ENCODE measurements at places on chromosomes 5 and 9.

- no peak for DNase-seq
Measured at GRCh38 chr5:133825631-133826289, 142.7 kb downstream of the C5orf15 start.

GRCh38 chr9:92949266-92949982 is 2.1 kb downstream of the FGD3 start:
- no peak for DNase-seq

DNA sequence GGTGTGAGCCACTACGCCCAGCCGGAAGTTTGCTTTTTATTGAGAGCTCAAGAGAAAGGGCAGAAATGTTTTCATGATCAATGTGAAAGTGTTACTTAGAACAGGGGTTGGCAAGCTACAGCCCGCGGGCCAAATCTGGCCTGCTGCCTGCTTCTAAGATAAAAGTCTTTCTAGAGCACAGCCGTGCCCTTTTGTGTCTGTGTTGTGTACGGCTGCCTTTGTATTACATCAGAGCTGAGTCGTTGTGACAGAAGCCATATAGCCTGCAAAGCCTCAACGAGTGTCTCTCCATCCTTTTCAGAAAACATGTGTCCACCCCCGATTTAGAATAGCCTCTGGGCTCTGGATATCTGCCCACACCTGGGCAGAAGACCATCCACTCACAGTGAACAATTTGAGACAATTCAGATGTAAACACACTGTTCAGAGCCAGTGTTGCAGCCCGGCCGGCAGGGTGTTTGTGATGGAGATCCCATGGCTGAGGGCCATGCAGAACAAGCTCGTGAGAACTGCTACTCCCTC is 28.8 kb downstream of the AK8 start:
- DNase-seq: no peak

DNA sequence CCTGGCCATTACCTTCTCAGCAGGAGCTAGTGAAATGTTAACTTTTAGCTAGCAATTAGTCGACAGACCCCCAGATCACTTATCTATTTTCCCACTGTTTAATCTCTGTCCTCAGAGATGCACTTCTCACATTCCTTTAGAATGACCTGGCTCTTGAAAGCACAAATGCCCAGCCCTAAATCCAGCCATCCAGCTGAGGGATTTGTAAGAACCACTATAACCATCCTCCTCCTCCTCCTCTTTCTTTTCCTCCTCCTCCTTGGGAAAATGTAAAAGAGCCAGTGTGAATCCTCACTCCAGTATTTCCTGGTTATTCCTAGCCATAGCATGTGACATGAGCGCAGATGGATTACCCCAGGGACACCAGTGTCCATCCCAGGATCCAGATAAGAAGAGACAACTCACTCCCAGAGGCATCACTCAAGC is 124.3 kb downstream of the ENC1 start:
- no peak for DNase-seq

GRCh38 chr5:122195802-122196394 is 66.6 kb downstream of the ZNF474 start:
- DNase-seq: no peak

- no peak for DNase-seq
Measured at GRCh38 chr9:23824830-23825591, 1.0 kb downstream of the ELAVL2 start.
